ENCODE measurements at places on chromosomes 16 and 17.
A peak's percentile ranks its signal among the peaks of the same experiment; 100 is the strongest.

DNA sequence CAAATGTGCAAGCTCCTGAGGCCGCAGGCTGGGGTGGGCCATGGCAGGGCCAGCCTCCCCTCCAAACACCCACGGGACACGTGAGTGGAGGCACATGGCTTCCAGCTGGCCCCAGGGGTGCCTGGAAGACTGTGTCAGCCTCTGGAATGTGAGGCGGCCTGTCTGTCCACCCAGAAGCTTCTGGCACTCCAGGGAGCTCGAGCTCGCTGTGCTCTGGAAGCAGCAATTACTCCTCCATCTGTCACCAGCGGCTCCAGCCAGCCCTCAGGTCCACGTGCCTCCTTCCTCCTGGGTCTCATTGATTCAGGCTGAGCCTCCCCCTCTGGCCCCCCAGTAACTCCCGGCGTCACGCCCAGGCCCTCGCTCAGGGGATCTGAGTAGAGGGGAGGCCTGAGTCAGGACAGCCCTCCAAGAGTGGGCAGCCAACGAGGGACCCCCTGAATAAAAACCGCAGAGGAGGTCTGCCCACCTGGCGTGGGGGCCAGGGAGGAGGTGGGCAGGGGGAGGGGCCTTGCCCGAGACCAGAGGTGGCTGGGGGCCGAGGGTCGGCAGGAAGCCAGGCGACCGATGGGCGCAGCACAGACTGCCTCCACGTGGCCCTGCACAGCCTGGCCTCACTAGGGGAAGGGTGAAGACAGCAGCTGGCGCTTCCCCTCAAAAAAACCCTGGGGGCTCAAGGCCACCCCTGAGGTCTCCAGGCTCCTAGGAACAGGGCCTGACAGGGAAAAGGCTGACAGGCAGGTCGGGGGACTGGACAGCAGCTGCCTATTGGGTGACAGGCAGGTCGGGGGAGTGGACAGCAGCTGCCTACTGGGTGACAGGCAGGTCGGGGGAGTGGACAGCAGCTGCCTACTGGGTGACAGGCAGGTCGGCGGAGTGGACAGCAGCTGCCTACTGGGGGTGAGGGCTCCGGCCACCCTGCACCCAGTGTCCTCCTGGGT lies 11.9 kb downstream of the PIEZO1 start:
- no peak for DNase-seq

- DNase-seq: no peak
Measured at GRCh38 chr17:13346996-13347762, 254.6 kb downstream of the HS3ST3A1 start.

DNA sequence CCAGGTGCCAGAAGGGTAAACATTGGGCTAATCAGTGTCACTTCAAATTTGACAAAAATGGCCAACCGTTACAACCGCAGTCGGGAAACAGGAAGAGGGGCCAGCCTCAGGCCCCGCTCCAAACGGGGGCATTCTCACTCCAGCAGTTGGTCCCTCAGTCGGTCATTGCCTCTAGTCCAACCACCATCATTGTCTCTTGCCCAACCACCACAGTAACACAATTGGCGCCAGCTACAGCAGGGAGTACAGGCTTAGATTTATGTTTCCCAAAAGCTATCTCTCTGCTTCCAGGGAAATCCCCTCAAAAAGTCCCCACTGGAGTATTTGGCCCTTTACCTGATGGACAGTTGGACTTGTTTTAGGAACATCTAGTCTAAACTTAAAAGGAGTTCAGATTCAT lies 20.3 kb downstream of the ALOX15B start:
- DNase-seq: no peak

- DNase-seq: no peak
Measured at GRCh38 chr16:31221357-31222160, 4.6 kb upstream of the PYDC1 start.

DNA sequence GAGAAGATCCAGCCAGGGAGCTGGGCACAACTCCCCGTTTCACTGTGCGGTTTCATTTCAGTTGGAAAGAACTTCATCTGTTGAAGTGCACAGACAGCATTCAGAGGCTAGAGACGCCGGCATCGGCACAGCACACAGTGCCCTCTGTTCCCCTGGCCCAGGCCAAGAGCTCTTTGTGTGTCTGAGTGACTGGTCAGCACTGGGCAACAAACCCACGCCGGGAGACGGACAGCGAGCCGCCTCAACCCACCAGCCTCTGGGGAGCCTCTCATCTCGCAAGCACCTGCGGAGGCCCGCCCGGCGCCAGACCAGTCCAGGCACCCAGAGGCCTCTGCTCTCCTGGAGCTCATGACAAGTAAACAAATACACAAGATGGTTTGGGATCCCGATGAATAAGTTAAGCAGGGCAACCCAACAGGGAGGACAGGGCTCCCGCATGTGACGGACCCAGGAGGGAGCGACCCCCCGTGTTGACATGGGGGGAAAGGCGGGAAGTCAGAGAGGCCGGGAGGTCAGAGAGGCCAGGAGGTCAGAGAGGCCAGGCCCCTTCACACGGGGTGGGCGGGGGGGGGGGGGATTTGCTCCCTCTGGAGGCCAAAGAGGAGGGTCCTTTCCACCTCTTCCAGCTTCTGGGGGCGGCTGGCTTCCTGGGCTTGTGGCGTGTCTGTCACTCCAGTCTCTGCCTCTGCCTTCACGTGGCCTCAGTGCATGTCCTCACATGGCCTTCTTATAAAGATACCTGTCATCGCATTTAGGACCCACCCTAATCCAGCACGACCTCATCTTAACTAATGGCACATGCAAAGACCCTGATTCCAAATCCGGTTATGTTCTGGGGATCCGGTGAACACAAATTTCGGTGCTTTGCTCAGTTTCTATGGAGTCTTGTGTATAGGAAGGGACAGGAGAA lies 25.8 kb upstream of the KLHDC4 start:
- no peak for DNase-seq

DNA sequence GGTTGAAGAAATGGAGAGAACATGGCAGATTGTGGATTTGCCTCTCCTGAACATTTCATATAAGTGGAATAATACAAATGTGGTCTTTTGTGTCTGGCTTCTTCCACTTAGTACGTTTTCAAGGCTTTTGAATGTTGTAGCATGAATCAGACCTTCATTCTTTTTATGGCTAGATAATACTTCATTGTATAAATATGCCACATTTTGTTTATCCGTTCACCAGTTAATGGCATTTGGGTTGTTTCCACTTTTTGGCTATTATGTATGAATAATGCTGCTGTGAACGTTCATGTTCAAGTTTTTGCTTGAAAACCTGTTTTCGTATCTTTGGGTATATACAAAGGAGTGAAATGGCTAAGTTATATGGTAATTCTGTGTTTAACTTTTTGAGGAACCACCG lies 130.4 kb downstream of the TANC2 start:
- no peak for DNase-seq

- no peak for DNase-seq
Measured at GRCh38 chr16:82681592-82681991, 54.8 kb downstream of the CDH13 start.

DNA sequence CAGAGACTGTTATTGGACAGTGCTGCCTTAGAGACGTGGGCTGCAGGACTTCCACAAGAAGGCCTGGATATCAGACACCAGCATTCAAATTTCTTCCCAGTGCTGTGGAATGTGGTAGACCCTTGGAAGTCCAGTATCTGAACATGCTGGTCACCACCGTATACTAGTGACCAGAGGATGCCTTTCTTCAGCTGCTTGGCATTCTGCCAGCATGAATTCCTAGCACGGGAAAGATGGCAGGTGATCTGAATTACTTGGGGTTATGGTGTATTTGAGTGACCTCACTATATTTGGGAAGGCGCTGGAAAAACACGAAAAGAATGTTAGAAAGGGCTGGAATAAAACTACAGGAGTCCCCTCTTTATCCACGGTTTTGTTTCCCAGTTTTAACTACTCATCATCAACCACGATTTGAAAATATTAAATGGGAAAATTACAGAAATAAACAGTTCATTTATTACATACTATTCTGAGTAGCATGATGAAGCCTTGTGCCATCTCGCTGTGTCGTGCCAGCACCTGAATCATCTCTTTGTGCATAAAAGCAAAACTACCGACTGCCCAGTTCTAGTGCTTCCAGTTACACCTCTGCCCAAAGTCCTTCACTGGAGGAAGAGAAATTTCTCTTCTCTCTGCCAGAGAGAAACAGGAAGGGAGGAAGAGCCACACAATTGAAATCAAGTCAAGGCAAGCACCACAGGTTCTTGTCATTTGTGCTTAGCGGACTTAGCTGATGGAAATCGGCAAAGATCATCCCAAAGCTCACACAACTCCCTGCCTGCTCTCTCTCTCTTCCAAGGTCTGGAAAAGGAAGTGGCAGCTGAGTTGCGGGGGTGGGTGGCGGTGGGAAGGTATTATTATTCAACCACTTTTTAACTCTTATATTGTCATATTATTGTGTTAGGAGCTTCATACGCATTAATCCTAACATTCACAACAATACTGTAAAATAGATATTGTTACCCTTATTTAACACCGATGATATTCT lies 1.4 kb upstream of the CHST4 start:
- DNase-seq: no peak

- DNase-seq: no peak
Measured at GRCh38 chr16:23711785-23712184, 1.2 kb downstream of the ERN2 start.

DNA sequence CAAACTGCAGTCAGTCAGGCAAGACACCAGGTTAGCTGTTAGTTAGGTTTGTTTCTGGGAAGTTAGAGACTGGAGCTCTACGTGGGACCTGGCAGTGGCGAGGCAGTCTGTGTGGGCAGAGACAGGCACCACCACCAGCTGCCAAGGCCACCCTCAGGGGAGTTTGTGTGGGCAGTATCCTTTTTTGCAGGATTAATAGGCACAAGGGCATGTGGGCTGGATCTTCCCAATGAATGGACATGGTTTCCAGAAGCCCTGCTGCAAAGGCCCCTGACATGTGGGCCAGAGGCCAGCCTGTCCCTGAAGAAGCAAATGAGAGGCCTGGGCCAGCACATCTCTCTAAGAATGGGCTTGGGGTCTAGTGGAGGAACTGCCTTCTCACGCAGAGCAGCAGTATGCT lies 19.2 kb upstream of the SREBF1 start:
- no peak for DNase-seq

DNA sequence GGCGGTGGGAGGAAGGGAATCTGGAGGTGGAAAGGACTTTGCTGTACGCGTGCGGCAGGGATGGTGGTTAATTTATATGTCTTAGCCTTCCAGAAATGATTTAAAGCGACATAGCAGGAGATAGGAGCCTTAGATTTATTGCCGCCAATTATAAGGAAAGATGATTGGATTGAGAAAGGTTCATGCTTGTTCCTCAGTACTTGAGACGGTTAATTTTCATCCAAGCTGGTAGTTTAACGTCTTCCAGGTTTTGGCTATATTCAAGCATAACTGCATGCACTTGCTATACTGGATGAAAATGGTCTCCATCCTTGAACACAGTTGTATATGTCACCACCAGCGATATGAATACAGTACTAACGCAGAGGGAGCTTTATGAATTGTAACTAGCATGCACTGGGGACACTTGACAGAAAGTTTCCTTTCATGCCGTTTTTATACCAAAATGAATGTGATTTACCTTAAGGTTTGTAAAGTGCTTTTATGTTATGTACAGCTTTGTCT lies 610 bp upstream of the PEX12 start:
- DNase-seq: no peak

- DNase-seq: no peak
Measured at GRCh38 chr16:85002099-85002541, 9.2 kb downstream of the ZDHHC7 start.

GRCh38 chr16:69077251-69077650 lies 28.2 kb upstream of the HAS3 start:
- DNase-seq: no peak

- DNase-seq: no peak
Measured at GRCh38 chr16:383326-384051, 1.7 kb upstream of the PGAP6 start.

DNA sequence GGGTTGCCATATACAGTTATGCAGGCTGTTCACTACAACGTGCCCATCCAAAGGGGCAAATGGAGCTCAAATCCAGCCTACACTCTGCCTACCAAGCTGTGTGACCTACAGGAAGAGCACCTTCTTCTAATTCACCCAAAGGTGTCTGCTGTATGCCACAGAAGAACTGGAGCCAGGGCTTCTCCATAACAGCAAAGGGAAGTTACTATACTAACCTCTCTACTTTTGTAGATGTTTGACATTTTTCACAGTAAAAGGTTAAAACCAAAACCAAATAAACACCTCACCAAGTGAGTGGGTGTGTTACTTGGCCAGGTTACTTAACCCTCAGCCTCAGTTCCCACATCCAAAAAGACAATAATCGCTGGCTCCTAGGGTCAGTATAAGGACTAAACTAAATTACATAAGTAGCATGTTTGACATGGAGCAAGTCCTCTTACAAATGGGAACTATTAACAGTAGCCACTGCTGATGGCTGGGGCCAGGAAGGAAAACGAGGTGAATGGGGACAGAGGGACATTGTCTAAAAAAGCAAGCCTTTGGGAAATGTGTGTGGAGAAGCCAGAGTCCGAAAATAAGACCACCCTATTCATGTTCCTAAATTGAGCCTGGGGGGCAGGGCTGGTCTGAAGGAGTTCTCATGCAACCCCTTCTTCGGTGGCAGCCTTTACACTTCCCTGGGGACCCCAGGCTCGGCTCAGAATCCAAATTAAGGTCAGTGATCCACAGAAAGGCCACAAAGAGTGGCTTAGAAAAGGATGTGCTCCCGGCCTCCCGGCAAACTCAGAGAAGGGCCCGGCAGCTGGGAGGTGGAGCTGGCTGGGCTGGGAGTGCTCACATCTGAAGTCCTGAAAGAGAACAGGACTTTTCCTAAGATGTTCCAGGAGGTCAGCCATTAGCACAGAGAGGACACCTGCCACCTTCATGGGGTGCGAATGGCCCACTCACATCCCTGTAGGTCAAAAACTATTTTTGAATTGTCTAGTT lies 13.5 kb downstream of the CUEDC1 start:
- DNase-seq: no peak

DNA sequence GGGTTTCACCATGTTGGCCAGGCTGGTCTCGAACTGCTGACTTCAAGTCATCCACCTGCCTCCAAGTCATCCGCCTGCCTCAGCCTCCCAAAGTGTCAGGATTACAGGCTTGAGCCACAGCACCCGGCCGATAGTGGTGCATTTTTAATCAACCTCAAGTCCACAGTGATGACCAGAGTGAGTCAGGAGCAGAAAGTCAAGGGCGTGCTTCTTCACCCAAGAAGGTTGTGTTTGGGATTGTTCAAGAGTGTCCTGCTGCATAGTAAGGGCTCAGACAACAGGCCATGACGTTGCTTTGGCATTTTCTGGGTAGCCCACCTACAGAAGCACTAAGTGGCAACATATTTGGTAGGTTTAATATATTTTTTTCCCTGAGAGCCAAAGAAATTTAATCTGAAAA lies 108.3 kb upstream of the FAM20A start:
- DNase-seq: no peak

GRCh38 chr17:80095844-80096475 lies 5.4 kb upstream of the GAA start:
- no peak for DNase-seq

- peak; percentile 35 for DNase-seq
Measured at GRCh38 chr16:56988948-56989945, at the start of gene NLRC5. NLRC5 (plus strand) TSS chr16:56989557; CDS start chr16:57020713, 31,156 bp downstream.

- DNase-seq: no peak
Measured at GRCh38 chr17:57302690-57303465, 46.6 kb downstream of the MSI2 start.

- no peak for DNase-seq
Measured at GRCh38 chr16:83835586-83836566, 28.1 kb downstream of the HSBP1 start.

GRCh38 chr16:54165912-54166865 lies 120.4 kb downstream of the IRX3 start:
- no peak for DNase-seq
